ENCODE measurements at places on chromosomes 7 and 10.

DNA sequence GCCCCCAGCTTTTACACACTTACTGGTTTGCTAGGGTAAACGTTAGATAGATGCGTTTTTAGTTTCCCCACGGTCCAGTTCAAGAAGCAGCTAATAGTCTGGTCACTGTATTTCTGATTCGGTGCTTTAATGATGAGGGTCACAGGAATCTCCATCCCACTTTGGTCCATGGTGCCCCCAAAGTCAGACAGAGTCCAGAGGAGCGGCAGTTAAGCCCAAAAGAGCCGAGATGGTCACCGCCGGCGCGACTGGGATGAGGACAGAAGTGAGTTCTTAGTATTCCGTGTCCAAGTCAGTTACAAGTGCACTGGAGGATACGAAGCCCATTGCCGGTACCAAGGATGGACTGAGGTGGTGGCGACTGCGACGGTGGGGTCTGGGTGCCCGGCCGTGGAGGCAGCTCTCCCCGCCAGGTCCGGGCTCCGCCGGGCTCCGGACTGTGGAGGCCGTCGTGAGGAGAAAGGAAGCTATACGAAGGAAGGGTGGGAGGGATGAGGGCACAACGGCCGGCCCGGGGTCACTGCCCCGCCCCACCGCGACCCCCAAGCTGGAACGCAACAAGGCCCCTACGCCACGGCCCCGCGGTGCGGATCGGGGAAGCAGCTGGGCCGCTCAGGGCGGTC is 663 bp downstream of the HERPUD2 start:
- DNase-seq: no peak

DNA sequence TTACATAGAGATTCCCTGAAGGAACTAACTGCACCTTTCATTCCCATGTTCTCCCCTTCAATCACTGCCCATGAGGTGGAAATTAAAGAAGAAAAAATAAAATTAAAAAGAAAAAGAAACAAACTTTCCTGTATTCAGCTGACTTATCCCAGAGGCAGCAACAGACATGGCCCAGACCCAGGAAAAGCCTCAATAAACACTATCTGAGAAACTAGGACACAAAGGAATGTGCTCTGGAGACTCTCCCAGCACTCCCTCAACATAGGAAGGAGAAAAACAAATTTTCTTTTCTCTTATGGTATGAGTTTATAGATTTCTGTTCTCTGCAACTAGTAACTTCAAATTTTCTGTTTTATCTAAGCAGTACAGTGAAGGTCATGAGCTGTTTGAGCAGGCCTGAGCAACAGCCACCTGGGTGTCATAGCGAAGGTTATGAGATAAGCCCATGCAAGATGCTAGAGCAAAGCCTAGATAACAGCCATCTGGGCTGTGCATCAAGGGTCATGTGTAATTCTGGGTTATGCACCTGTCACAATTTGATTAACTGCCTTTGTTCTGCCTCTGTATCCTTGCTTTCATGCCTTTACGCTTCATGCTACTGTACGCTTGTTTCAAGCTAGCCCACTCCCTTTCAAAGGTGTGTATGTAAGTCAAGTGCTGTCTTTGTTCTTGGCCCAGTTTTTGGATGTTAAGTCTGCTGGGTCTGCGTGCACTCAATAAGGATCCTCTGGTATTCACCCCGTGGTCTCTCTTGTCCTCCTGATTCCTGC is 11.0 kb upstream of the OR6B1 start:
- DNase-seq: no peak

DNA sequence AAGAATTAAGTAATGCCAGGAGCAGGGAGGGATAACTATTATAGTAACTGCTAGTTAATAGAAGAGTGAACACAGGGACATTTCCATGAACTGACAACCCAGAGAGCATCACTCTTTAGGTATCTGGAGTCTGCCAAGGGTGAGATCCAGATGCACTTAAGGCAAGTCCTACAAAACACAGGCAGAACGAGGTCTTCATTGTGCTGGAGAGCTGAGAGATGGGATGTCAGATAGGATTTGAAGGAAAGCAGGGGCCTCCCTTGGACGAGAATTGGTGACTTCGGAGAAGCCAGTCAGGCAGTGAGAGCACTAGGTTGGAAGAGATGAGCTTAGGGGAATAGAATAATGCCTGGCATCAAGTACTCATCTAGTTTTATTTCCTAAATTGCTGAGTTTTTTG is 684.5 kb downstream of the GATA3 start:
- DNase-seq: no peak

- DNase-seq: no peak
These were observed 137.3 kb downstream of the TCF7L2 start for GRCh38 chr10:113087165-113088029.

GRCh38 chr10:114682121-114682520 is 24.0 kb upstream of the ABLIM1 start:
- no peak for DNase-seq

DNA sequence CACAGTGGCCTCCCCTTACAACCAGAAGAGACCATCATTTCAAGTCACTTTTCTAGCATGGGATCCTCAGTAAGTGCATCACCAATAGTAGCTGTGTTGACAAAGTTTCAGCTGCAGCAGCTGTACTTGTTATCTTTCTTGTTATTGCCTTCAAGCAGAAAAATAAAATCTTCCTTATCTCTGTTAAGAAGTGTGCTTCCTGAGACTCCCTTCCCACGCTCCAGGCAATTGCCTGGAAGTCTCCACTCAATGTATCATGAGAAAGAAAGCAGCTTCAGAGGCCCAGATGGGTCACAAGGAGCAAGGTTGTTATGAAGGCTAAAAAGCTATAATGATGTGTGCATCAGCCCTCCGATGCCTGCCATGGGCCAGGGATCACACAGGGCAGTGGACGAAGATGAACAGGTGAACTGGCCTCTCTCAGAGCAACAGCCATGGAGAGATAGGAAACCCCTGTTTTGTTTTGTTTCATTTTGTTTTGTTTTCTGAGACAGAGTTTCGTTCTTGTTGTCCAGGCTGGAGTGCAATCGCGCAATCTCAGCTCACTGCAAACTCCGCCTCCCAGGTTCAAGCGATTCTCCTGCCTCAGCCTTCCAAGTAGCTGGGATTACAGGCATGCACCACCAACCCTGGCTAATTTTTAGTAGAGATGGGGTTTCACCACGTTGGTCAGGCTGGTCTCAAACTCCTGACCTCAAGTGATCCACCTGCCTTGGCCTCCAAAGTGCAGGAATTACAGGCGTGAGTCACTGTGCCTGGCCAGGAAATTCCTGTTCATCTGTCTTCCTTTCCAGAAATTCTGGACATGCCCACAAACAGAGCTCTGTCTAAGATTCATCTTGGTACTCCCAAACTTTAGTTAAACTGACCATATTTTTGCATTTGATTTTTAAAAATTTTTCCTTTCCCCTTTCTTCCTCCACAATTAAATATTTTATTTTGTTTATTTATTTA is 340.5 kb downstream of the TNS3 start:
- no peak for DNase-seq

DNA sequence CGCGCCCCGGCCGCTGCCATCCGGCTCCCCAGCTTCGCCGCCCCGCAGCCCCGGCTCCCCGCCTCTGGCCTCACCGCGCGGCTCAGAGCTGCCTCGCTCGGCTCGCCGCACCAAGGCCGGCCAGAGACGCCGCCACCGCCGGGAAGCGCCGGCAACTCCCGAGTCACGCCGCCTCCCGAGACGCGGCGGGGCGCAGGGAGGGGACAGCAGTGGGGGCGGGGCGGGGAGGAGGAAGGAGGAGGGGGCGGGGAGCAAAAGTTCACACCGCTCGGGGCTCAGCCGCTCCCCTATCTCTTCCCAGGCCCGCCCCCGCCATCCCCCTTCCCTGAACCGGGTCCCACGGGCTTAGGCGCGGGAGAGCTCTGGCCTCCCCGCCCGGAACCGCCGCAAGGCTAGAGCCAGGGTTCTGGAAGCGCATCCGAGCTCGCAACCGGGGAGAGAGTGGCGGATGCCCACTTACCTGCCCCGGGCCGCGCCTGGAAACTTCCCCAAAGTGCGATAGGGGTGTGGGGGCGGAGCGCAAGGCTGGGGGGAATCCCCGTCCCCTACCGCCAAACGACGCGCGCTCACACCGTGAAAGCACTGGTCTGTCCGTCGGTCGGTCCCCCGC is 1.0 kb downstream of the CHST15 start:
- DNase-seq: no peak

DNA sequence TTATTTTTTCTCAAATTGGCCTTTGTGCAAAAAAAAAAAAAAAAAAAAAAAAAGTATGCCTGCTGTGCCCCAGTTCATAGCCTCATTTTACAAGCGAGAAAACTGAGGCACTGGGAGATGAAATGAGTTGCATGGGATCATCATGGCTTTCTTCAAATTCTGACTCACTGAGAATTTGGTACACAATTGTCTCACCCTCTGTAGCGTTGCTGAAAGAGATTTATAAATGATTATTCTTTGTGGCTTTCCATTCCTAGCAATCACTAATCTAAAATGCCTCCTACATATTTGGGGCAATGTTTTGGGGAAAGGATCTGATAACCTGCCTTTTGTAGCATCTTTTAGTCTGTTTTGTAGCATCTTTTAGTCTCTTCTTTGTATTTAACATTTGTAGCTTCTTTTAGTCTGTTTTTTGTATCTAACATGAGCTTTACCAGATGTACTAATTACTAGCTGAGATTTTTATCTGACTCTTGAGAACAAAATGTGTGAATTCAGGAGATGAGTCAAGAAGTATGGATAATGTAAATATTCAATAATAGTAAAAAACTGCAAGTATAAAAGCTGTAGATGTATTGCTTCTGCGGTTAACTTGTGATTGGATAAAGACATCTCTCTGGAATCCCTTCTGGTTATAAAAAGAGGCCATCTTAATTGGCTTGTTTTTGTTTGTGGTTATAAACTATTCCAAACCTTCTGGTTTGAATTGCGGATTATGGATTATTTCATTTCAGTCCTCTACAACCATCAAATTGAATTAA is 161.4 kb downstream of the ARID5B start:
- no peak for DNase-seq

GRCh38 chr7:43868681-43869005 is 674 bp downstream of the MRPS24 start:
- no peak for DNase-seq

- no peak for DNase-seq
These were observed 262.8 kb upstream of the SHH start for GRCh38 chr7:156074982-156075615.
